ENCODE measurements at places on chromosomes 2 and 18.

DNA sequence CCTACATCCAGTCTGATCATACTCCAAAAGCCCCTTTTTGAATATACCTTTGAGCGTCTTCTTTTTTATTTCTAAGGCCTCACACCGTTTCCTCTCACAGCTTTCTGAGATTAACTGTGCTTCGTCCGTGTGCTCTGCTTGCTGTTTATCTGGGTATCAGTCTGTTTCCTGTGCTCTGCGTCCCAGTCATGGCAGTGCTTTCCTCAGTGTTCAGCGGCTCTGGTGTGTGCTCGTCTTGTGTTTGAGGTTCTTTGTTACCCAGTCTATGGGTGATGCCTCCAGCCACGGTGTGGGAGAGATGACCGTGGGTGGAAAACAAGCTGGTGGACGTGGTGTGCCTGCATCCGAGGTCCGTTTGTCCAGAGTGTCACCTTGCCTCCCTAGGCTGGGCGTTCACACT lies 33.6 kb upstream of the BIN1 start:
- DNase-seq = no peak

GRCh38 chr2:2253172-2254016 lies 77.7 kb downstream of the MYT1L start:
- no peak for DNase-seq

DNA sequence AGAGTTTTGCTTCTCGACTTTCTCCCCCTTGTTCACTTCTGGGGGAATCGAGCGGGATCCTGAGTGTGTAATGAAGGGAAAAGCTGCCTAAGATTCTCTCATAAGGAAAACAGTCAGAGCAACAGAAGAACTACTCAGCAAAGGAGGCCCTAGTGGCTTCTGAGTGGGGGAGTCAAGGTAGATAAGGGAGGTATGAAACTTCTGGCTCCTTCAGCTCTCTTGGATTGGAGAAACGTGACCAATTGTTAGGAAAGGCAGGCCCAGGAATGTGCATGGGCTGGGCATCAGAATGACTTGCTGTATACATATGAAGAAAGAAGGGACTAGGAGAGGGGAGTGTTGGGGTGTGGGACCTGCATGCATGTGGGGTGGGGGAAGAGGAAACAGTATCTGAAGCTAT lies 73.1 kb downstream of the KCNS3 start:
- DNase-seq = no peak

DNA sequence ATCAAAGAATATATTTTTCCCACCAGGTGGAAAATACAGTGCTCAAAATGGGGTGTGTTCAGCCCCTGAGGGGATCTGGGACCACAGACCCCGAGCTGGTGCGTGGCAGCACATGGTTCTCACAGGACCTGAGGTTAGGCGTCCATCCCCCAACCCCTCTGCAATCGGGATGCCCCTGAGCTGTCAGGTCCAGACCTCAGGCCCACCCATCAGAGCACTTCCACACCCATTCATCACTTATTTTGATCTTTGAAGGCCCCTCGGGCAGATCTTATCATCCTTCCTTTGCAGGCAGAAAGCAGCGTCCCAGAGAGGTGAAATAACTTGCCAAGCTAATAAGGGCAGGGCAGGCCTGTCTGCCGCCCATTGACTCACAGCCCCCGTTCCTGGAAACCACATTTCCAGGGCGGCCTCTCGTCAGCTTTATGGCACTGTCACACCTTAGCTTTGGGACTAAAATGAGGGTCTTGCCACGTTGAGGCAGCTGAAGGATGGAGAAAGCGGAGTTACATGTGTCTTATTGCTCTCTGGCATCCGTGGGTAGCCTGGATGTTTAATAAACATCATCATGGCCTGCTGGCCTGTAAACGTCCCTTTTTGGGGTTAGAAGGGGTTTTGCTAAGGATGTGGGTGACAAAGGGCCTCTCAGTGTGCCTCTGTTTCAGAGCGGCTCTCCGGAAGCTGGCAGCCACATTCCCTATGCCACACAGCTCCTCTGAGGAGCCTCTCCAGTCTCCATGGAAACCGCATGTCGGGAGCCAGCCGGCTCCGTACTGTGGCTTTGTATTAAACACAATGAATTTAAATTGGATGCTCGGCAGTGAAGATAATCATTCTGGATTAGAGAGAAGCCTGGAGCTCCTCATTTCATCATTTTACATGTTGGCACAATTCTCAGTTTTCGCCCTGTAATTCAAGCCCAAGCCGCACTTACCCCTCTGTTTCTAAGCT lies 58.3 kb upstream of the MAPRE3 start:
- peak; percentile 80 for DNase-seq

- DNase-seq = no peak
Observed at GRCh38 chr18:68219872-68220271, 495.0 kb downstream of the TMX3 start.

- DNase-seq = no peak
Observed at GRCh38 chr2:10030311-10030736, 13.0 kb upstream of the KLF11 start.

DNA sequence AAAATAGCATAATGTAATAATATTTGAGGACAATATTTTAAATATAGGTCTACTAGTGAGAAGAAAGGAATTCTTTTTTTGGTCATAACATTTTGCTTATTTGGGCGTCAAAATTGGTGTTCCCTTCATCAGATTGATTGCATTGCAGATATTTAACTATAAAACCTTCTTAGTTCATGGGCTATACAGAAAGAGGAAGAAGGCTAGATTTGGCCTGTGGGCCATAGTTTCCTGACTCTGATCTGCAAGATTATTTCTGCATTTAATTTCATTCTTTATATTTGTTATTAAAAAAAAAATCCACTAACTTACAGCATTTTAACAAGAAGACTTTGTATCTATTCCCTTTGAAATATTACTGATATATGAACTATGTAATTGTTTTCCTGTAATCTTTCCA lies 31.9 kb downstream of the PIKFYVE start:
- no peak for DNase-seq

GRCh38 chr2:236823041-236823629 lies 253.5 kb downstream of the ACKR3 start:
- no peak for DNase-seq

DNA sequence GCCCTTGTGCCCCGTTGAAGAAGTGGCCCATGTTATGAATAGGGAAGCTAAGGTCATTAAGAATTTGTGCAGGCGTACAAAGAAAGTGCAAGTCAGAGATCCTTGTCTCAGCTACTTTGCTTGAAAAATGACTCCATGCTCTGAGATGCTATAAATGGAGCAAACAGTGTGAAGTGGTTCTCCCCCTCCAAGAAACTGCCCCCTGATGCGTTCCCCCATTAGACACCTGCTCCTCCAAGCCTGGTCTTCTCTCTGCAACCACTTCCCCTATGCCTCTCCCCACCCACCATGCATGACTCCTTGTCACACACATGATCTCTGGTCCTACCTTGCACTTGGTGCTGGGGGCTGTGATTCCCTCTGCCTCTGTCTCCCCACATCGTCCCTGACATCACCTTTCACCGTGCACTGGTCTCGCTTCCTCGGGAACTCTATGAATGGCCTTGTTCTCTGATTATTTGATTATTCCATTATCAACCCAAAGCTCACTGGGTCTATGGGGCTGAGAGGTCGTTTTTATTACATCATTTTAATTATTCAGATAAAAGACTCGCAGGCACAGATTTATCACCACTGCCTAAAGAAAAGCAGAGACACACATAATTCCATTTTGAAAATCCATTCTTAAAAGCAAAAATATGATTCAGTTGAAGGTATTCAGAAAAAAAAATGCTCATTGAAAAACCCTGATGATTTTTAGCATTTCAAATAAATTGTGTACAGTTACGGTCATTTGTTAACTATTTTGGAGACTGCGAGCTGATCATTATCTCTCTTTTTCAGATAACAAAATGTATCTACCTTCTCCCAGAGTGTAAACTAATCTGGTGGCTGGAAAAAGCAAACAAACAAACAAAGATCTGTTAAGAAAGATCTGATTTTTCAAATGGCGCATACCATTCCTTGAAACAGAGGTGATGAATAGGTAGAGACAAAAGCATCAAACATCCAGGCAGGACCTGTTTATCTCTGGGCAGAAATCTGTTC lies 294.9 kb downstream of the SOX11 start:
- DNase-seq = no peak

- no peak for DNase-seq
Observed at GRCh38 chr2:218059289-218059688, 9.8 kb upstream of the RUFY4 start.

- DNase-seq = no peak
Observed at GRCh38 chr2:170554278-170554955, 160.7 kb upstream of the SP5 start.

- DNase-seq = no peak
Observed at GRCh38 chr2:151157000-151157735, 104.5 kb downstream of the RBM43 start.

DNA sequence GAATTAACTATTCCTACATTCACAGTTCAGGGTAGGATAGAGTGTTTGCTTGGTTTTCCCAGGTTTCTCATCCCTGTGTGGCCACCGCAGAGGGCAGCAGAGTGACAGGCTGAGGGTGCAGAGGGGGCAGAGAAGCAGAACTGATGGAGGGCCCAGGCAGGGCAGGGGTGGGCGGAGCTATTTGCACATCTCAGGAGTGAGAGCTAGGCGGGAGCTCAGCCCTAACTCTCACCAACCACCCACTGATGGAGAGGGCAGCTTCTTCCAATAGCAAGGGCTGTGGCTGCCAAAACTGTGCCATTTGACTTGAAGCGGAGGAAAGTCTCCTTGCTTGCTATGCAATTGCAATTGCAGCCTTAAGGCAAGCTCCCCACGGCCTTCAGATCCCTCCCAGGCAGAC lies 12.0 kb upstream of the DARS1 start:
- peak; percentile 58 for DNase-seq

- no peak for DNase-seq
Observed at GRCh38 chr2:9095226-9095625, 91.7 kb upstream of the MBOAT2 start.

DNA sequence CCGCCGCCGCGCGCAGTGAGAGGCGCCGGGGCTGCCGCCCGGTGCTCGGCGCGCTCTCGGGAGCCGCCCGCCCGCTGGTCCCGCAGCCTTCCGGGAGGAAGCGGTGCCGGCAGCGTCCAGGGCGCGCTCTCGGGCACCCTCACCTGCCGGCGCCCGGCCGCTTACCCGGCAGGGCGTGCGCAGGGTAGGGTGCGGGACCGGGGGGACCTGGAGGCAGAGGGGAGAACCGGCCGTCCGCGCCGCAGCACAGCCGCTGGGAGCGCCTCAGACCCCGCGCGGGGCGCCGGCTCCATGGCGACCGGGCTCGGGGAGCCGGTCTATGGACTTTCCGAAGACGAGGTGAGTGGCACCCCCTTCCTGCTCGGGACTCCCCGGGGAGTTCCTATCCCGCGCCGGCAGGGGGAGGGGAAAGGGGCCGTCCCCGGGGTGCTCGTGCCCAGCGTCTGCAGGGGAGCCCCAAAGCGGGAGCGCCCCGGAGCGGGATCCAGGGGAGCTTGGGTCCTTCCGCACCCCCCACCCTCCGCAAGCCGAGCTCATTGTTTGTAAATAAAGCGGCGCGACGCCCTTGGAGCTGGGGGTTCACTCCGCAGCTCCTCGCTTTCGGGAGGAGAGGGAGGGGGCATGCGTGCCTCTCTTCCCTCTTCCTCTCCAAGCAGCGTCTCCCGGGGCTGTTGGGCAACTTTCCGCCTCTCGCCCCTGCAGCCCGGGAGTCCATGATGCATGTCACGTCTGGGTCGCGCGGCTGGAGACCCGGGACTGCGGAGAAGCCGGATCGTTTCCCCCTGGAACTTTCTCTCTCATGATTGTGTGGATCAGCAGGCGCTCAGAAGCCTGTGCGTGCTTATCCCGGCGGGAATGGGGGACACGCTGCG lies 580 bp downstream of the NEDD4L start:
- DNase-seq = peak; percentile 35

DNA sequence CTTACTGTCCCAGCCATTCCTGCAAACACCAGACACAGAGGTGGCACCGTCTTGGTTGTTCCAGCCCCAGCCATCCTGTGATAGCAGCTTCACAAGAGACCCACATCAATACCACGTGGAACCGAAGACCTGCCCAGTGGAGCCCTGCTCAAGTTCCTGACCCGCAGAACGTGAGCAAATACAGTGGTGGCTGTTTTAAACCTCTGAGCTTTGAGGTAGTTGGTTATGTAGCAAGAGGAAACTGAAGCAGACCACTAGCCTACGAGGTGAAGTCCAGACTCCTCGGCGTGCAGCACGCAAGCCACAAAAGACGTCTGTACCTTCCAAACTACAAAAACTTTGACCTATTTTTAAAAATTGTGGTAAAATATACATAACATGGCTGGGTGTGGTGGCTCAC lies 96.1 kb upstream of the ODC1 start:
- no peak for DNase-seq

GRCh38 chr2:43199492-43200488 lies 26.6 kb downstream of the ZFP36L2 start:
- no peak for DNase-seq

DNA sequence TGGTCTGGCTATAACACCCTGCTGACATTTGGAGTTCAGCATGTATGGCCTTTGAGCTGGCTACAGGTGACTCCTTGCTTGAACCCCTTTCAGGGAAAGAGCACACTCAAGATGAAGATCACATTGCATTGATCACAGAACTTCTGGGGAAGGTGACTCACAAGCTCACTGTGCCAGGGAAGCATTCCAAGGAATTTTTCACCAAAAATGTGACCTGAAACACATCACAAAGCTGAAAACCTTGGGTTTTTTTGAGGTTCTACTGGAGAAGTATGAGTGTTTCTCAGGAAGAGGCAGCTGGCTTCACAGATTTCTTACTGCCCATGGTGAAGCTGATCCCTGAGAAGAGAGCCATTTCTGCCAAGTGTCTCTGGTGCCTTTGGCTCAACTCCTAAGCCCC lies 879.0 kb downstream of the CBLN2 start:
- DNase-seq = no peak

GRCh38 chr18:76679259-76679658 lies 143.1 kb upstream of the ZNF236 start:
- DNase-seq = no peak

DNA sequence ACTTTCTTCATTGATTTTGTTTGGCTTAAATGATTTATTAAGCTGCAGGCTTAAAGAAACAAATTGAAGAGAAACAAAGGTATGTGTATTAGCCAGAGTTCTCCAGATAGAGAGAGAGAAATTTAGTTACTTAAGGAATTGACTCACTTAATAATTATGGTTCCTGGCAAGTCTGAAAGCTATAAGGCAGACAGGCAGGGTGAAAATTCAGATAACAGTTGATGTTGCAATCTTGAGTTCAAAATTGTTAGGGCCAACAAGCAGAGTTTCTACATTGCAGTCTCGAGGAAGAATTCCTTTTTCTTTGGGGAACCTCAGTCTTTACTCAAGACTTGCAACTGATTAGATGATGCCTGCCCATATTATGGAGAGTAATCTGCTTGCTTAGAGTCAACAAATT lies 593.5 kb downstream of the ADCYAP1 start:
- no peak for DNase-seq

DNA sequence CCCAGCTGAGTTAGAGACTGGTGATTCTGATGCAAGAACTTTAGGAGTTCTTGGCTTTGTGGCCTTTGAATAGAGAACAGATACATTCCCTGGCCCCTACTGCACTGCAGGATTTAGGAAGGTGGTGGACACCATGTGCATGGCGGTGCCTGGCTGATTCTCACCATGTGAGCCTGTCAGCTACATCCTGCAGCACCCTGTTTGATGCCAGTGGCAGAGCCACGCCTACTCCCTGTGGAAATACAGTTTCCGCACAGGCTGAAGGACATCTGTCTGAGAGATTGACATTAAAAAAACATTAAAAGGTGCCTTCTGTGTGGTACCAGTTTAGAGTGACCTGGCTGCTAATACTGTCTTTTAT lies 50.0 kb downstream of the KCNE4 start:
- no peak for DNase-seq

- DNase-seq = no peak
Observed at GRCh38 chr2:50930726-50931125, 101.2 kb downstream of the NRXN1 start.

GRCh38 chr2:231364961-231365810 lies 30.3 kb upstream of the B3GNT7 start:
- DNase-seq = no peak

All from neuronal stem cell (in vitro differentiated cells).